ENCODE measurements at places on chromosomes 2 and 18.

GRCh38 chr2:1253629-1254028, 159.6 kb upstream of the TPO start:
- no peak for DNase-seq

DNA sequence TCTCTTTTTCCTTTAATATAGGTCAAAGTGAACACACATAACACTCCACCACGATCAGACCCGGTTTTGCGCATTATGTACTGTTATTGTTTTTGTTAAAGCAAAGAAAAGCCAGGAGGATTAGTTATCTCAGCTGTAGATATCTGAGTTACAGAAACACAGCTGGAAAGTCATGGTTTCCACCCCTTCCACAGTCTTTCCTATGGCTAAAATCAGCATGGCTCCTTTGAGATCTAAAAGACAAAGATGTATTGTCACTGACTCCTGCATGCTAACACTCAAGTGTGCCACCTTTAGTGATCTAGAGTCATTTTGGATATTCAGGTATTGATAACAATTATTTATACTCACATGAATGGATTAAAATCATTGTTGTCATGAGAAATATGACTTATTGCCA, 260.0 kb downstream of the FIGN start:
- no peak for DNase-seq

DNA sequence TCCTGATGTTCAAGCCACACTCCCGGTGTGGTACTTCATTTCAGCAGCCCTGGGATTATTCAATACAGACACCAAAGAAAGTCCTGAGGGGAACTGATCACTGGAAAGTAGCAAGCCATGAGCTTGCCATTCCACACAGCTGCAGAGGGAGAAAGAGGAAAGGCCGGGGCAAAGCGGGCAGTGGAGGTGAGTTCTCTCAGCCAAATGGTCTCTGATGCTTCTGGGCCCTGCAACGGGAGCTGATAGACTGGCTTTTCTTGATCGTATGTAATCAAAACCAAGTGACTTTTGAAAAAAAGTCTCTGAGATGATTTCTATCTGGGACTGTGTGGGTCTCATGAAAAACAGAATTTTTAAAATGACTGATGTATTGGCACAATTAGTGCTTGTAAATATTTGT, 152.9 kb downstream of the ALPK2 start:
- no peak for DNase-seq

GRCh38 chr2:28086611-28087010, 196.1 kb downstream of the BABAM2 start:
- DNase-seq = no peak

- no peak for DNase-seq
Observed at GRCh38 chr18:24795129-24795528, 334.7 kb downstream of the HRH4 start.
